Esophagus squamous epithelium (tissue), 5 donors: ENCODE measurements at places on chromosomes 16 and 17. TPM values are rescaled to one million over a fixed set of nuclear protein-coding genes. Genes with fewer than 3 reads are reported as not detected.

Gene KRTAP9-8
- total RNA-seq = not detected

DNA sequence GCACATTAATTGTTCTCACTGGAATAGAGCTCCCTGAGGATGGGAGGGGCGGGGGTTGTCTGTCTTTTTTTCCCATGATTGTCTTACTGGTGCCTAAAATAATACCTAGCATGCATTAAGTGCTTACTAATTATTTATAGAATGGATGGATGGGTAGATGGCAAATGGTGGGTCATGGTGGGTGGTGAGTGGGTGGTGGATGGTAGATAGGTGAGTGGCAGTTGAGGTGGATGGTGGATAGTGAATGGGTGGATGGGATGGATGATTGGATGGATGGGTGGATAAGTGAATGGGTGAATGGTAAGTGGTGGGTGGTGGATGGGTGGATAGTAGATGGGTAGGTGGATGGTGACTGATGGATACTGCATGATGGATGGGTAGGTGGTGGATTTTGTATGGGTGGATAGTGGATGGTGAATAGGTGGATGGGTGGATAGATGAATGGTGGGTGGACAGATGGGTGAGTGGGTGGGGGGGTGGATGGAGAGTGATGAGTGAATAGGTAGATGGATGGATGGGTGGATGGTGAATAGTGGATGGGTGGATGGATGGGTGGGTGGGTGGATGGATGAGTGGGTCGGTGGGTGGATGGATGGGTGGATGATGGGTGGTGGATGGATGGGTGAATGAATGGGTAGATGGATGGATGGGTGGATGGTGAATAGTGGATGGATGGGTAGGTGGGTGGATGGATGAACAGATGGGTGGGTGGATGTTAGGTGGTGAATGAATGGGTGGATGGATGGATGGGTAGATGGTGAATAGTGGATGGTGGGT lies 51.6 kb downstream of the RBFOX3 start:
- DNase-seq = no peak

Gene CES3
- total RNA-seq = 7.1 TPM

GRCh38 chr16:82302042-82302727 lies 132.2 kb upstream of the MPHOSPH6 start:
- DNase-seq = no peak

GRCh38 chr17:6070913-6071511 lies 833 bp downstream of the WSCD1 start:
- no peak for DNase-seq

DNA sequence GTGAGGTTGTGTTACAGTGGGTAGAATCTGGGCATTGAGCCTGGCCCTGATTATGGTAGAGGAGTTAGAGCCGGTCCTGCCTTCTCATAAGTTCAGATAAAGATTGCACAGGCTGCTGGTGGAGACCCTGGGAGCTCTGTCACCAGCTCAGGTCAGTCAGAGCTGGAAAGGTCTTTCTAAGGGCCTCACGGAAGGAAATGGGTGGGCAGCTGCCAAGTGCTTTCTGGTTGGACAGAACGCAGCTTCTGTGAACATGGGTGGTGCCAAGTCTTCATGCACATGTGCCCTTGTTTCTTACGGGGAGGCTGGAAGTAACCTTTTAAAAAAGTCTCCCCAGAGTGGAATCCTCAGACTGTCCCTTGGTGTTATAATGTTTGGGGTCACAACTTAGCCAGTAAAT lies 14.9 kb downstream of the ALKBH5 start:
- DNase-seq = no peak

Gene APOH
- total RNA-seq = not detected

Gene NPIPB4
- total RNA-seq = 14.3 TPM

- DNase-seq = no peak
Measured at GRCh38 chr16:3498988-3499387, 1.8 kb upstream of the CLUAP1 start.

DNA sequence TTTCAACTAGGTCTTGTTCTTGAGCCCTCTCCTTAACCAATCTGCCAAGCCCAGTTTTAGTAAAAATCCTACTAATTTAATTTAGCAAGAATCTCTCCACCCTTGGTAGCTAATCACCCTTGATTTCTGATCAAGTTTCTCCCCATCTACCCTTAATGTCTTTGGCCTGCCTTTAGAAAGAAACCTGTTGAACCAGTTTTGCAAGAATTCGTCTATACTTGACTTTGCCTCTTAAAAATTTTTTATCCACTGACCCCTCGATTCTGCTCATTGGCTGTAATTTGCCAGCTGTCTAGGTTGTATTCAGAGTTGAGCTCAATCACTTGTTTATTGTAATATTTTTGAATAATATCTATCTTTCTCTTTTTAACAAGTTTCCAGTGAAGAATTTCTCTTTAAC lies 1138.5 kb downstream of the CDH11 start:
- DNase-seq = no peak

- no peak for DNase-seq
Measured at GRCh38 chr16:14529010-14529669, 100.9 kb downstream of the PARN start.

DNA sequence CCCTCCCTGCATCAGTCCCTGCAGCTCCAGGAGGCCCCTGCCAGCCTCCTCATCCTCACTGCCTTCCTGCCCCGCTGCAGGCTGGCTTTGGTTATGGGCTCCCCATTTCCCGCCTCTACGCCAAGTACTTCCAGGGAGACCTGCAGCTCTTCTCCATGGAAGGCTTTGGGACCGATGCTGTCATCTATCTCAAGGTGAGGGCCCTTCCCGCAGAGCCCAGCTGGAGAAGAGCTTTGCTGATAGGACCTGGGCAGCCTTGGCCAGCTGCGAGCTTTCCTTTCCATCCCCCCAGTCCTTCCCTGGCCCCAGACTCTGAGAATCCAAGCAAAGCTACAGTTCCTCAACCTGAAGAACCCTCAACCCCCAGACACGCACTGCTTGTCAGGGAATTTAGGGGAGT lies 14.1 kb downstream of the PDK2 start:
- no peak for DNase-seq

Gene NT5C3B
- 45.4 TPM for total RNA-seq

DNA sequence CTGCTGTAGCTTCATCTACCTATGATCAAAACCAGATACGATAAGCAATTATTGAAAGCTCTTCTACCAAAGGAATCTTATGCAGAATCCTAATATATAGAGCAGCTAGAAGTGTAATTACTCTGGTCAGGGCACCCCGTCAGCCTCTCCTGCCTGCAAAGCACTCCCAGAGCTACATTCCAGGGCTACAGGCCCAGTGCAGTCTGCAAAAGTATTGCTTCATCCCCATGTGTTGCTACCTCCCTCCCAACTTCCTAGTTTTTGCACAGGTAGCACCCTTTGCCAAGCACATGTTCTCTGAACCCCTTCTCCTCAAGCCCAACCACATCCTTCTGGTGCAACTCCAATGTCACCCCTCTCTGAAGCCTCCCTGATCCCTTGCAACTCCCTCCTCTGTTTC lies 7.0 kb downstream of the CES5A start:
- no peak for DNase-seq

Gene CALB2
- total RNA-seq = 1.3 TPM

- no peak for DNase-seq
Measured at GRCh38 chr17:10198509-10199249, at the start of gene GAS7. GAS7 (minus strand) TSS chr17:10198606.
